RPMI8226 (cell line): ENCODE measurements at places on chromosomes 2 and 18.

DNA sequence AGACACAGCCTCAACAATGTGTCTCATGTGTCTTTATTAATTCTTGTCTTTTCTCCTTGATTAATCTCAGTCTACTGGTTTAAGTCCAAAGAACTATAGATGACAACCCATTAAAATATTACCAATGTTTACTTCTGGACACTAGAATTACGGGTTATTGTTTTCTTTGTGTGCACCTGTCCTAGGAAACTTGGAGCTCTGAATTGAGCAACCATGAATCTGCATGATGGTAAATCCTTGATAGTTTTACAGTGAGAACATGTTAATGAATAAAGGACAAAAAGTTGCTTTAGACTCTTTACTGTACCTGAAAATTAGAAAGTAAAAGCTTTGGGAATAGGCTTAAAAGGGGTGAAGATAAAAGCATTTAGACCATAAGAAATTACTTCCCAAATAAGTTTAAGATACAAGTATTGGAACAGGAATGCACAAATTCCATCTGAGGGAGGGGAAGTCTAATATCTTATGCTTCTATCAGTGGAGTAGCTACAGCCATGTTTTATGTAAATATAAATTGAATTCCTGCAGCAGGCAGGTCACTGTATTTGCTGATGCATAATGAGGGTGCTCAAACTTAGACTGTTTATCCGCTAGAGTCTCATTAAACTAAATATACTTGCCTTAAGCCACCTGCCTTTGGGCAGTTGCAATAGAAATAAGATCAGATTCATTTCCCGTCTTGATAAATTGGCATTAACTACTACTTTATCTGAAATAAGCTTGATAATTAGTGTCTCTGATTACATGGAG is 603.7 kb upstream of the GCFC2 start:
- DNase-seq = no peak

DNA sequence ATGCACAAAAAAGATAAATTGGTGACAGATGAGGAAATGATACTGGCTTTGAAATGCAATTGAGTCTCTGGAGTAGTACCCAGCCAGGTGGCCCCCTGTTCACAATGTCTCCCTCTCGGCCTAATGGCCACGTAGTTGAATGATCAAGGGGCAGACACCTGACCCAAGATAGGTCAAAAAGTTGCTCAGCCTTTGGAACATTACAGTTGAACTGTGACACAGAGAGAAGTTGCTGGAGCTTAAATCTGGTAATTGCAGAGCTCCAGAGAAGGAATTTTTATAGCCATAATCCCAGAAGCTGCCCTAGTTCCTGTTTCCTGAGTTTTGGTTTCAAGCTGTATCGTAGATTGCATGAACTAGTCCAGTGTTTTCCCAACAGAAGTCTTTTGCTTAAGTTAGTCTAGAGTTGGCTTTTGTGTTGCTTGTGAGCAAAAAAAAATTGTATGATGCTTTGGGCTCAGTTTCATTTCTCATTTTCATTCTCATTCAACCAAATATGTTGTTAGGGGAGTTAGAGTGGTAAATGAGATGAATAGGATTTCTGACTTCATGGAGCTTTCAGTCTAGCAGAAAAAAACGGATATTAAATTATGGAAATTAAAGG is 117.9 kb downstream of the CSRNP3 start:
- no peak for DNase-seq

DNA sequence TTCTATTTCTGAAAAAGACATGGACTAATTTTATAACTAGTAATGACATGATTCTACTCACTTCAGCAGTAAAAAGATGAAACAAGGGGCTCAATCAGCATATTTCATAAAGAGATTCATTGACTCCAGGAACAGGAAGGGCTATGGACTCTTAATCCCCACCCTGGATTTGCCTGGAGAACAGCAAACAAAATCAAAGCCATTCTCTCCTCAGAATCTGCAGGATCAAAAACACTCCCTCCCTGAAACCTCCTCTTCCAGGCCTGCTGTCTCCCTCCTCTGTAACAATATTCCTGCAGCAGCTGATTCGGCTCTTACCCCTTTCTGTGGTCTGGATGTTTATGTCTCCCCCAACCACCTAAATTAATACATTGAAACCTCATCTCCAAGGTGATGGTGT is 57.0 kb downstream of the ZC3H8 start:
- DNase-seq = no peak

GRCh38 chr2:231602859-231603467 is 10.3 kb downstream of the TEX44 start:
- DNase-seq = no peak

- DNase-seq = peak; percentile 66
Observed at GRCh38 chr2:215931256-215931903, 82.0 kb downstream of the MREG start.

GRCh38 chr18:29925566-29925965 is 1117.0 kb downstream of the DSC3 start:
- DNase-seq = no peak

- no peak for DNase-seq
Observed at GRCh38 chr2:112910219-112910618, 746 bp upstream of the IL37 start.

DNA sequence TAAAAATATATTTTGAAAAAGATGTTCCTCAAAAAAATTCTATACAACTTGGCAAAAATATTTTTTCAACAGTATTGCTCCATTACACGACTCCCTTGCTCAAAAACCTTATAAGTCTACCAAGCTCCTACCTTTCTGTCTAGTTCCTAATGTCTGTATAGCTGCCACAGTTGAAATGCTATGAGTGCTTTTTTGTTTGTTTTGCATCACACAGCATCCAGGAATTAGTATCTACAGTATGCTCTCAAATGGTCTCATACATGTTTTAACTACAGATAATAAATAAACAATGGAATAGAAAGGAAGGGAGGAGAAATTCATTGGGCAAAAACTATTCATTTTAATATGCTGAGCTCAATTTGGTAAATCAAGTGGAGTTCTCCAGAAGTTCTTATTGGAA is 17.3 kb downstream of the ACADL start:
- DNase-seq = no peak

DNA sequence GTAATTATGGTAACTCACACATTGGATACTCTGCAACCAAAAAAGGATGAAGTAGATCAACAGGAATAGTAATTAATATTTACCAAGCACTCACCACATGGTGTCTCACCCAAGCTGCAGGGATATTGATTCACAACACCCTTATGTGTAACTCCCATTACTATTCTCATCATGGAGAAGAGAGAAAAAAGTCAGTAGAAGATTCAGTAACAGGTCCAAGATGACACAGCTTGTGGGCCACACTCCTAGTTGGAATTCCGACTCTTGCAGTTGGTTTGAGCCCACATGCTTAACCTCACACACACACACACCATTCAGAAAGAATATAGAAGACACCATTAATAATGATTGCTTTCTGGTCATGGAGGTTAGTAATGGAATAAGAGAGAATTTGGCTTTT is 1.7 kb upstream of the MLPH start:
- DNase-seq = no peak

DNA sequence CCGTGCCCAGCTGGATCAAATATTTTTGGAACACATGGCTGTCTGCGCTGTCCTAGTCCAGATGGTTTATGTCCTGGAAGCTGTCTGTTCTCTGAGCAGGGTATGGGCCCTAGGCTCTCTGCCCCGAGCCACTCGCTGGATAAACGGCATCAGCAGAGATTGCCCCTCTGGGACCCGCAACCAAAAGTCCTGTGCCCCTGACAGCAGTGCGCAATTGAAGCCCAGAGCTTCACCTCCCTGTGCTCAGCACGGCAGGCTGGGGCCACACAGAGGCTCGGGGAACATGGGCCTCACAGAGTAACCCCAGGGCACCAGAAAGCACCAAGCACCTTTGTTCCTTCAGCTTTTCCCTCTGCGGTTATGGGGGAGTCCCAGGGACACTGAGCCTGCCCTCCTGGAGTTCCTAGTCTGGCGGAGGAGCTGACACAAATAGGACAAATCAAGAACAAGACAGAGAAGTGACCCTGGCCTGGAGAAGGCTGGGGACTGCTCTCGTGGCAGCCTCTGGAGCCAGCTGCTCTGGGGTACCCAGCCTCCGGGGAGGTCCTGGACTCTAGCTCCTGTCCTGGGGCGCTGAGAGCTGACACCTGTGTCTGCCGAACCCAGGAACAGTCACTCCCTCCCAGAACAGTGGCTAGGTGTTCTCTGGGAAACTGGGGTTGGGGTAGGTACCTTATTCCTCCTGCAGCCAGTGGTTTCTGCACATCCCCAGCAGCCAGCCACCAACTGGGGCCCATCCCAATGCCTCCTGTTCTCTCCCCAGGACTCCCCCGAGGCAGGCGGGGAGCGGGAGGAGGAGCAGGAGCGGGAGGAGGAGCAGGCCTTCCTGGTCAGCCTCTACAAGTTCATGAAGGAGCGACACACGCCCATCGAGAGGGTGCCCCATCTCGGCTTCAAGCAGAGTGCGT is 12.3 kb downstream of the ARID5A start:
- peak; percentile 2 for DNase-seq
